Ovary (tissue), 10 donors: ENCODE measurements at places on chromosomes 5 and 9. TPM values are rescaled to one million over a fixed set of nuclear protein-coding genes. Genes with fewer than 3 reads are reported as not detected.

The ANKDD1B gene
- total RNA-seq: not detected

The GABRA6 gene
- total RNA-seq: not detected

The SPATA31E1 gene
- not detected for total RNA-seq

The FBP2 gene
- not detected for total RNA-seq

GRCh38 chr5:9947225-9947714 lies 302.4 kb downstream of the ATPSCKMT start:
- DNase-seq: no peak

DNA sequence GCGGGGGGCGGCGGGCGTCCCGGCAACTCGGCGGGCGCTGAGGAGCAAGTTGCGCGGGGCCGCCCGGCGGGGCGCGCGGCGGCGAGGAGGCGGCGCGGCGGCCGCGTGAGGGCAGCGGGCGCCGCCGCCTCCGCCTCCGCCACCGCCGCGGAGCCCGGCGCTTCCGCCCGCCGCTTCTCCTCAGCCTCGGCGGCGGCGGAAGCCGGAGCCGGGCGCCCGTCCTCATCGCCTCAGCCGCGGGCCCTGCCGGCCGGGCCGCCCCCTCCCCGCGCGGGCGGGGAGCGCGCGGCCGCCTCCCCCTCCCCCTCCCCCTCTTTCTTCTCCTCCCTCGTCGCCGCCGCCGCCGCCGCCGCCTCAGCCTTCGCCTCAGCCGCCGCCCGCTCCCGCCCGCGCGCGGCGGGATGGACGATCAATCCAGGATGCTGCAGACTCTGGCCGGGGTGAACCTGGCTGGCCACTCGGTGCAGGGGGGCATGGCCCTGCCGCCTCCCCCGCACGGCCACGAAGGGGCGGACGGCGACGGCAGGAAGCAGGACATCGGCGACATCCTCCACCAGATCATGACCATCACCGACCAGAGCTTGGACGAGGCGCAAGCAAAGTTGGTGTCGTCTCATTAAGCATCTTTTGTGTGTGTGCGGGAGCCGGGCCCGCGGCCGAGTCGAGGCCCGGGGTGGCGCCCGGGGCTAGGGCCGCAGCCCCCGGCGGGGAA lies at the start of gene PBX3:
TSS of gene PBX3 (plus strand) at position 321 of the 712 bp plus-strand sequence.
- peak; percentile 75 for DNase-seq

DNA sequence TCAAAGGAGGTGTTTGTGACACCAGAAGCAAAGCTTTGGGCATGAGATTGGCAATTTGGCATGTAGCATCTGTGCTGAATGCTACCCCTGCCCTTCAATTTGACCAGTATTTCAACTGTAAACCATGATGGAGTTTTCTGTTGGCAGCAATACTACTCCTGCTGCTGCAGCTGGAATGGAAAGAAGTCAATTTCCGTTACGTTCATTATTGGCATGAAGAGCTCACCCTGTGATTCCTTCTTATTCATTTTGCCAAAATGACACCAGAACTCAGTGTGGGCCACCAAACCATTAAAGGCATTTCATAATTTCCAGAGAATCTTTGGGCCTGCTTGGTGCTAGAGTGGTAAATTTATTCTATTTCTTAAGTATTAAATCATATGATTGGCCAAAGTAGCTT lies 433.1 kb upstream of the DMAC1 start:
- DNase-seq: no peak

DNA sequence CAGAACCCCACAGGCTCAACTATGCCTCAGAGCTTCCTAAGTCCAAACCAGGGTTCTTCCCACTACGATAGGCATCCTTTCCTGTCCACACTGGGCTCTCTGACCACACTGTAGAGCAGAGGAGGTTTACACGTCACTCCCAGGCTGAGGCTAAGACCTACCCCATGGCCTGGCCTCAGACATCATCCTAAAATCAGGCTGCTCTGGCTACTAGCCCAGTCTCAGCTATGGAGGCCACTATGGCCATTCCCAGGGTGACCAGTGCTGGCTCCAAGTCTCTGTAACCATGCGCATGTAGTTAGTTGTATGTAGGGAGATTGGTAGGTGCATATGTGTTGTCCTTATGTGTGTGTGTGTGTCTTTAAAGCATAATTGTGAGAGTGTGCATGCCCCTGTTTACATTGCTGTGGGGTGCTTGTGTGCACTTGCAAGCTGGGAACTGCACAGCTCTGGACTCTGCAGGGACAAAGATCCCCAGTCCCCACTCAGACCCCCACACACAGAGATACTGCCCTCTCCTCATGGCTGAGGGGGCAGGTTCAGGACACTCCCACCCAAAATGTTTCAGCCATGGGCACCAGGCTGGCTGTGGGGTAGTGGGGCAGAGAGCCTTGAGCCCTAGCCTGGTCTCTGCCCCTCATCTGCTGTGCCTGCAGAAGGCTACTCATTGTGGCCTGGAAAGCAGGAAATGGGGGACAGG lies 12.3 kb downstream of the PDLIM4 start:
- DNase-seq: no peak

- DNase-seq: no peak
These were observed 102.7 kb downstream of the EHMT1 start for GRCh38 chr9:137721479-137721878.

DNA sequence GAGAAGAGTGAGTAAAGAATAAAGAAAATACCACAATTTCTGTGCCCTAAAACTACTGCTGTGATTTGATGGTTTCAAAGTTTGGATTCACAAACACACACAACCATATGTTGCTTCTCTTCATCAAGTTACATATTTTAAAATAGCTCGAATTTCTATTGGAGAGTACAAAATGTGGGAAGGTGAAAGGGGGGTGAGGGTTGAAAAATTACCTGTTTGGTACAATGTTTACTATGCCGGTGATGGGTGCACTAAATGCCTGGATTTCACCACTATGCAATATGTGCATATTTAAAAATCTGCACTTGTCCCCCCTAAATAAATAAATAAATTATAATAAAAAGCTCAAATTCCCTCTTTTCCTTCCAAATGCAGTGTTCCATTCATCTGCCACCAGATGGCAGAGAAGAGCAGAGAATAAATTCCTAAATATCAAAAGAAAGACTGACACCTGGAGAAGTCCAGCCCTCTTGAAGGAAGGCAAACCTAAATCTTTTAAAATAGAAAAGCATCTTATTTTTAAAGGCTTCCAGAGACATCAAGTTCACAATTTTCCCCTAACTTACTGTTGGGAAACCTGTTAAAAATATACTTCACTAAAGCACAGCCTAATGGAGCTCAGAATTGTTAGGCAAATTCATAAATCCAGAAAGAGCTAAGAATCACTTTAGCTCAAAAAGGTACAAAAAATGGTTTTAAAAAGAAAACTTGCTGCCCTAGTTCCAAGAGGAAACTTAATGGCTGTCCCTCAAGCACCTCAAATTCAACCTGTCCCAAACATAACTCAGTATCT lies 24.8 kb upstream of the HNRNPA0 start:
- DNase-seq: no peak

- peak; percentile 59 for DNase-seq
These were observed 5.1 kb downstream of the NRARP start for GRCh38 chr9:137296670-137297664.

DNA sequence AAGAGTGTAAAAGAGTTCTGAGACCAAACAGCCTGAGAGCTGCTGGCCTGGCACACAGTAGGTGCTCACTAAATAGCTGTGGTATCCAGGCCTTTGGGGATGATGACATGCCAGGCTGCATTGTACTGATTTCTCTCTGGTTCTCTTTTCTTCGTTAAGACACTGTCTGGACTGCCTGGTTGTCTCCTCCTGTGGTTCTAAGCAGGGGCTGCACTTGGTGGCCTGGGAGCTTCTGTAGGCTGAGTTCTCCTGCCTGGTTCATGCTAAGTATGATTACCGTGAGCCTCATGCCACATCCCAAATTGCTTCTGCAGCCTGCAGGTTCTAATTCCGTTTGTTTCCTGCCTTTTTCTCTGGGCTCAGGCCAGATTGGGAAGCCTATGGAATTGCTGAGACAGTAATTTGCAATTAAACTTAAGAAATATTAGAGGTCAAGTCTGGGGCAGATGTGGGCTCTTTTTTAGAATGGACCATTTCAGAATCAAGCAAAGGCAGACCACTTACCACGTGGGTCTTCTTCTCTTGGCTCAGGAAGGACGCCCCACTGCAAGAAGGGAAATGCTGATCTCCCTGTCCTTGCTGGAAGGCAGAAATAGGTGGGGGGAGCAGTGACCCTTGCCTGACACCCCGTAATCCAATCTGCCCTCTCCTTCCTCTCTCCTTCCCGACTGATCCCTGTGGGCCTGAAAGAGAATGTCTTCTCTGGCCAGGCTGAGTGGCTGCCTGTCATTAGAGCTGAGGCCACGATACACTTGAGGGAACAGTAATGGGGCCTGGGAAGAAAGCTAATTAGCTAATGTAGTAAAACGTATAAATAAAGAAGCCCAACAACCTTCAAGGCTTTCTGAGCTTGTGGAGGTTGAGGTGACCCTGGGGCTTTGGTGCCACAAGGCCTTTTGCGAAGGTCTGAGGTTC lies 21.9 kb upstream of the BOD1 start:
- no peak for DNase-seq

DNA sequence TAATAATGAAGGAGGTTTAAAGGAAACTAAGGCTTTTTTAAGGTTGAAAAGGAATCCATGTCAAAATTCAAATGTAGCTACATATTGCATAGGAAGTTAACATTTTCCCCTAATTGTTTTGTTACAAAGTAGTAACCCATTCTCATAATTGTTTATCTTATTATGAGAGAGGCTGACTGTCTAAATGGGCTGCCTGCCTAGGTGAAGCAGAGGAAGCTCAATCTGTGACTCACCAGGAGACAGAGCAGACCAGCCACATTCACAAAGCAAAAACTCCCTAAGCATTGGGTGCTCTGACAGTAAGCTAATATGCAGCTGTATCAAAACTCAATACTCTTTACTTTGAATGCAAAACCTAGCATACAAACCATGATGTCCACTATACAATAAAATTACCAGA lies 208.5 kb downstream of the ROR2 start:
- no peak for DNase-seq

- DNase-seq: no peak
These were observed 156.4 kb downstream of the SPOCK1 start for GRCh38 chr5:137342764-137343163.

GRCh38 chr5:170327829-170328228 lies 30.3 kb upstream of the LCP2 start:
- no peak for DNase-seq

DNA sequence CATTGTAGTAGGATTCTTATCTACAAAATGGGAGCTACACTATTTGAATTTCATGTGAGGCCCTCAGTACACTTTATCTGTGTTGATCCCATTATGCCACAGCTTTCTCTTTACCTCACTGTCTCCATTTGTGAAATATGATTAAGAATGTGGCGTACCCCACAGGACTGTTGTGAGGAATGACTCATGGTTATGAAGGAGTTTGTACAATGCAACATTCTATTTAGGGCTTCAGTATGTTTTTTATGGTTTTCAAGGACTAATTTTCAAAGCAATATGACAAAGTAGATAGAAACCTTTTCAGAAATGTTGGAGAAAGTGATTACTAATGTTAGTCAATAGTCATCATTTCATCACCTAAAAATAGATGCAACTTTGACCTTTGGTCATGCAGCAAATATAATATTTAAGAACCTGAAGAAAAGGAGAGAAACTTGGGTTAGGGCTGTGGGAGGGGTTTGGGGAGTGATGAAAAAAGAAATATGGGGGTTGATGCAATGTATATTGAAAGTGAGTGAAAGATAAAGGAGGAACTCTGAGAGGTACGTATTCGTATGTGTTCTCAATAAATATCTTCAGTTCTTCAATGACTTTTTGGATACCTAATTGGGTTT lies 53.7 kb upstream of the PIP5K1B start:
- no peak for DNase-seq
